ENCODE measurements at places on chromosomes 5 and 9.
A peak's percentile ranks its signal among the peaks of the same experiment; 100 is the strongest.

DNA sequence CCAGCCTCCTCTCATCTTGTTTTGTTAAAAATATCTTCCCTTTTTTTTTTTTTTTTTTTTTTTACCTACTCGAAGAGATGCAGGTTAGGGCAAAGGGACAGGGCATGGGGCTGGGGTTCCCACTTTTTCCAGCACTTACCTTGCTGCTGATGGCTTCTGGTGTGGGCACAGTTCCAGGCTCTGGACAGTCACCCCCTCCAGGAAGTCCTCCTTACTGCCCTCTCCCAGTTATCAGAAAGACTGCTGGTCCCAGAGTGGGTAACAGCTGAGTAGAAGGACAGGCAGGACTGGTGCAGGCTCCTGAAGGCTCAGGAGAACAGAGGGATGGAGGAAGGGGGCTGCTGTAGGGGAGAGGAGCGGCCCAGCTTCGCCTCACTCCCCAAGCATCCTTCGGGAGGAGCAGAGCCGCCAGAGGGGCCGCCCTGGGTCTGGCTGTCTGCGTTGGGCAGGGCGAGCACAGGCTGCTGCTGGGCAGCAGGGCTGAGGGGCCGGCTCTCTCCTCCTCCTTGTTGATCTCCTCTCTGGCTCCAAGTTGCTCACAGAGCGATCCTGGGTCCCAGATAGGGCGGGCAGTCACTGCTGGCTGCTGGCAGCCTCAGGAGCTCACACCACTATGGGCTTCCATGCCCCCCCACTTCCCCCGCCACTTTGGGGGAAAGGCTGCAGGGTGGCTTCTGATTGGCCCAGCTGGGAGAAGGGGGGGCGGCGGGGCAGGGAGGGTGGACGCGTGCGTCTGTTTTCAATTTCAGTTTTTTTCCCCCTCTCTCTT, at the start of gene PDGFRB:
Gene PDGFRB, minus strand, starts transcription at position 588 of the 769 bp plus-strand sequence. CDS start 18,798 bp downstream, outside the sequence.
- no peak for DNase-seq

GRCh38 chr5:24899180-24899579, 254.4 kb upstream of the CDH10 start:
- no peak for DNase-seq

- peak; percentile 4 for DNase-seq
These were observed 22.4 kb downstream of the ABITRAM start for GRCh38 chr9:108956631-108957026.

DNA sequence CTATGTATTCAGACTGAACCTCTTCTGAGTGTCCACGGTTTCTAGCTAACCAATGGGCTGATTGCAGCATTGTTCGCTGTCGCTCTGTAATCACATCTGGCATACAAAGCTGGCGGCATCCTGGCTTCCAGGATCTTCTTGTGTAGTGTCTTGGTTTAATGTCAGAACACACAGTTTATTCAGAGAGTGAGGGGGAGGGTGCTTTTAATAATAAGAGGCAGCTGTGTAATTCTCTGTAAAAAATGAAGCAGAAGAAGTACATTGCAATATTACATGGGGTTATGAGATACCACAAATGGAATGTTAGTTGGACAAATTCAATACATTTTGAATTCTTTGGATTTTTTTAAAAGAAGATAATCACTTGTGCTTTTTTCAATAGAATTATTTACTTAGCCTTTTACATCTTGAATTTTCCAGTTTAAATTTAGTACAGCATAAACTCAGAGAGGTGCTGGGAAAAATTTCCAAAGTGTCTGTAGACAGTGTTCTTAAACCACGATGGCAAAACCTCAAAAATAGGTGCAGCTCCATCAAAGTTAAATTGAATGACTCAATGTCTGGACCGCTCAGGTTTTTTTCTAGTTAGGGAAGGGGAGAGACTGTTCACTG, 206.0 kb downstream of the PCSK1 start:
- DNase-seq: no peak

DNA sequence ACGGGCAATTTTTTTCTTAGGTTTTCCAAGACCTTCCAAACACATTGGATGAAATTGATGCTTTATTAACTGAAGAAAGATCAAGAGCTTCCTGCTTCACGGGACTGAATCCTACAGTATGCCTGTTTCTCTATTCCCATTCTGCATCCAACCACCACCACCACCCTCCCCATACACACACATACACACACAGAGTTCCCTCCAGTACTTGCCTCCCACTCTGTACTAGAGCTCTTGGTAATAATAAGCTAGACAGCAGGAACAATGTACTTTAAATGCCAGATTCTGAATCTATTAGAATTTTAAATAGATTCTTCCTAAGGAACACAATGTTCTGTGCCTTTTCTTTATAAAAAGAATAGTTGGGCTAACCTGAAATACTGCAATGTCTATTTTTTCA, 67.4 kb downstream of the KLF9 start:
- DNase-seq: no peak

GRCh38 chr5:143701493-143701892, 110.5 kb upstream of the HMHB1 start:
- DNase-seq: no peak

- DNase-seq: no peak
These were observed 420.8 kb downstream of the CHSY3 start for GRCh38 chr5:130324953-130325671.

- DNase-seq: no peak
These were observed 50.0 kb downstream of the RGS3 start for GRCh38 chr9:113513536-113513935.

GRCh38 chr5:179112469-179113142, 52.4 kb downstream of the ZNF354C start:
- no peak for DNase-seq

GRCh38 chr5:35852084-35852734, 4.5 kb upstream of the IL7R start:
- DNase-seq: no peak

DNA sequence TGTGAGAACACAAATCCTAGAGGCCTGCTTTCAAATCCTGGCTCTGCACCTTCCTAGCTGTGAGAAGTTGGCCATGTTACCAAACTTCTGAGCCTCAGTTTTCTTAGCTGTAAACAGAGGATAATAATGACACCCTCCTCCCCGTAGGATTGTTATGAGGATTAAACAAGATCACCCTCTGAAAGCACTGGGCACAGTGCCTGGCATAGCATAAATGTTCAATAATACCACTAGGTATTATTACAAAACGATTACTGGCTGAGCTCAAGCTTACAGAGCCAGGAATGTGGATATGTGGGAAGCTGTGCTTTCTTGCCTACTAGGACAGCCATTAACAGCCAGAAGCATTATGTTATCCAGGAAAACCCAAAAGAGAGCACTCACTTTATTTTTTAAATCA, 30.8 kb upstream of the POU4F3 start:
- DNase-seq: no peak

- no peak for DNase-seq
These were observed 6.2 kb upstream of the RNF130 start for GRCh38 chr5:180077594-180078284.

GRCh38 chr5:174612686-174613085, 111.7 kb upstream of the MSX2 start:
- no peak for DNase-seq

DNA sequence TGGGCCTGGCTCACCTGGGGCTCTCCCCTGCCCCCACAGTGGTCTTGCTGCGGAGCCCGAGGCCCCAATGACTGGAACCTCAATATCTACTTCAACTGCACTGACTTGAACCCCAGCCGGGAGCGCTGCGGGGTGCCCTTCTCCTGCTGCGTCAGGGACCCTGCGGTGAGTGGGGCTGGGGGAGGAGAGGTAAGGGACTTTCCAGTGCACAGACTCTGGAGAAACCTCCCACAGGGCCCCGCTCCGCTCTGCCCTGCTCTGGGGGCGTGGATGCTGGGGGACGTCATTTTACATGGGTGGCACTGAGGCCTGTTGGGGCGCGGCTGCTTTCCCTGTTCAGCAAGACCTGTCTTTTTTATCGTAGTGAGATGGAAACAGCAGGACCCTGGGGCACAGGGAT, 7.6 kb downstream of the TSPAN17 start:
- DNase-seq: no peak

- no peak for DNase-seq
These were observed 118.9 kb upstream of the ADRA1B start for GRCh38 chr5:159797261-159797970.

DNA sequence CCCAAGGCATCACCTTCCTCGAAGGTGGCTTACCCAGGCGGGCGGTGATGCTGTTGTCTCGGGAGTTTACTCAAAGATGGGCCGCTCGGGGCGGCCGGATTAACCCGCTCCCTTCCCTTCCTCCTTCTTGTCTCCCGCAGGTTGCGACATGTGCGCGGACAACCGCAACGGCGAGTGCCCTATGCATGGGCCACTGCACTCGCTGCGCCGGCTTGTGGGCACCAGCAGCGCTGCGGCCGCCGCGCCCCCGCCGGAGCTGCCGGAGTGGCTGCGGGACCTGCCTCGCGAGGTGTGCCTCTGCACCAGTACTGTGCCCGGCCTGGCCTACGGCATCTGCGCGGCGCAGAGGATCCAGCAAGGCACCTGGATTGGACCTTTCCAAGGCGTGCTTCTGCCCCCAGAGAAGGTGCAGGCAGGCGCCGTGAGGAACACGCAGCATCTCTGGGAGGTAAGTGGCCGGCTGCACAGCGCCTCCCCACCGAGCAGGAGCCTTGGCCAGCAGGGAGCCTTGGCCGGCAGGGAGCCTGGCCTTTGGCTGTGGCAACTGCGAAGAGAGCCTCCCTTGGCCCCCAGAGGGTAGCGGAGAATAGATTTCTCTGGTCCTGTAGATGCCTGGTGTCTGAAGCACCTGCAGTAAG, 10.6 kb downstream of the PRDM6 start:
- DNase-seq: no peak

DNA sequence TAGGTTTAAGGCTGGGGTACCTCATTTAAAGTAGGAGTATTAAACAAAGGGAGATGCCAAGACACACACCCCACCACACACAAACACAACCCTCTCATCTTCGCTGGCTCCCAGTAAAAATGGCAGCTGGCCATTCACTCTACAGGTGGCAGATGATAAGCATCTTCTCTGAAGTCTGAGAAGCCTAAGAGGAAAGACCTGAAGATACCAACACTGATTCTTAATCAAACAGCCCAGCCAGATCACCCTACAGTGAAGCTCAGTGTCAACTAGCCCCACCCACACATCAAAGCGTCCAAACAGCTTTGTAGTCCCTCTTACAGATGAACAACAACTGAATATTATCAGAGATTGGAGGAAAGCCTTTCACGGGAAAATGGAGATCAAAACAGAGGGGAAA, 59.5 kb downstream of the SPOCK1 start:
- no peak for DNase-seq

- no peak for DNase-seq
These were observed 33.7 kb upstream of the ITGA1 start for GRCh38 chr5:52754051-52754450.

GRCh38 chr5:147616421-147616820, 106.6 kb upstream of the DPYSL3 start:
- no peak for DNase-seq

- DNase-seq: no peak
These were observed 26.0 kb downstream of the ZCCHC7 start for GRCh38 chr9:37146410-37146809.

- DNase-seq: peak; percentile 42
These were observed 42.6 kb downstream of the ZDHHC21 start for GRCh38 chr9:14650596-14650995.

DNA sequence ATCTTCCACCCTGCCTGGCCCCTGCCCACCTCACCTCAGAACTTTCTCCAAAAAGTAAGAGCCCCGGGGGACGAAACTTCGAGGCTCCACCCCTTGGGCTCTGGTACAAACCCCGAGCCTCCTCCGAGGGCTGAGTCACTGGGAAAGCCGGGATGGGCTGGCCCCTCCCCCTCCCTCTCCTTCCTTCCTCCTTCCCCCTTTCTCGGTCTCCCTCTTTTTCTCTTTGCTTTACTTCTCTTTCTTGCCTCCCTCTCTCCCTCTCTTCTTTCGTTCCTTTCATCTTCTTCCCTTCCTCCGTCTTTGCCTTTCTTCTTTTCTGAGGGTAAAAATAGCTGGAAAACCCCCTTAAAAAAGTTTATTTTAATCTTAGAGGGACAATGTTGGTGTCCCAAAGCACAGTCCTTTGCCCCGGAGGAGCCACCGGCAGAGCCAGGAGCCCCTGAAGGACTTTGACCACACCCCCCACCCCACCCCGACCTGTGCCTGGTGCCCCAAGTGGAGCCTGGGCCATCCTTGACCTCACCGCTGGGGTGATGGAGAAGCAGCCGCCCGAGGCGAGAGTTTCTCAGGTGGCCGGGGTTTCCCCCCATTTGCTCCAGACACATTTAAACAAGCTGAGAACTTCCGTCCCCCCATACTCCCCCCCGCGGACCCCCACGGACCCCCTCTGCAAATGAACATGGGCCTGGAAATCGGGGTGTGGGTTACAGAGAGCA, 5.7 kb upstream of the NOTCH1 start:
- no peak for DNase-seq

DNA sequence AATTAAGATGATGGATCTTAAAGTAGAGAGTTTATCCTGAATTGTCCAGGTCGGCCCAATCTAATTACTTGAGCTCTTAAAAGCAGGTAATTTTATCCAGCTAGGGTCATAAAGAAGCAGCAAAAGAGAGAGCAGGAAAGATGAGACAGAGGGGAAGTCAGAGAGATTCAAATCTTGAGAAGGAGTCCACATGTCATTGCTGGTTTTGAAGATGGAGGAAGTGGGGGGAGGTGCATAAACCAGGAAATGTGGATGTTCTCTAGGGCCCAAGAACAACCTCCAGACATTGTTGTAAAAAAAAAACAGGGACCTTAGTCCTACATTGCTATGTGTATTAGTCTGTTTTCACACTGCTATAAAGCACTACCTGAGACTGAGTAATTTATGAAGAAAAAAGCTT, 66.4 kb downstream of the SLCO4C1 start:
- no peak for DNase-seq

- DNase-seq: no peak
These were observed 364.6 kb upstream of the PTGER4 start for GRCh38 chr5:40315126-40315525.

DNA sequence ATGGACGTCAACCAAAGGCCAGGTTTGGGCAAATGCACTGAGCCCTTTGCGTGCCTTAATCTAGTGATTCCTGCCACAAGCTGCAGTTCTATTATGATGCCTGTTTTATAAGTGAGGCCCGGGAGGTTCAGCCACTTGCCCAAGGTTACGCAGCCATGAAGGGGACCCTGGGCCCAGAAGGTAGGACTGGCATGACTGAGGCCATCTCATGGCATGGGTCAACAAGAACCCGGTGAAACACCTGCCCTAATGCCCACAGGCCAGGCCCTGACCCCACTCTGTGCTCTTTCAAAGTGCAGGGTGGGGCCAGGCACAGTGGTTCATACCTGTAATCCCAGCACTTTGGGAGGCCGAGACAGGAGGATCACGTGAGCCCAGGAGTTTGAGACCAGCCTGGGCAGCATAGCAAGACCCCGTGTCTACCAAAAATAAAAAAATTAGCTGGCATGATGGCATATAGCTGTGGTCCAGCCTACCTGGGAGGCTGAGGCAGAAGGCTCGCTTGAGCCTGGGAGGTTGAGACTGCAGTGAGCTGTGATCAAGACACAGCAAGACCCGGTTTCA, 8.6 kb downstream of the NINJ1 start:
- no peak for DNase-seq
